Right ventricle myocardium inferior (tissue), 1 donor: ENCODE measurements at places on chromosomes 1 and 21. TPM values are rescaled to one million over a fixed set of nuclear protein-coding genes. Genes with fewer than 3 reads are reported as not detected.

The SPRR3 gene
- total RNA-seq, result not detected

GRCh38 chr1:46218443-46218842 is 15.3 kb downstream of the LURAP1 start:
- no peak for DNase-seq

GRCh38 chr1:220768126-220768601 is 18.5 kb upstream of the MTARC1 start:
- DNase-seq, result no peak

- no peak for DNase-seq
These were observed 85.2 kb downstream of the HIVEP3 start for GRCh38 chr1:41833519-41834000.

The FAM177B gene
- not detected for total RNA-seq

The TMEM269 gene
- not detected for total RNA-seq

GRCh38 chr1:67815303-67816094 is 17.8 kb downstream of the GNG12 start:
- DNase-seq, result no peak

DNA sequence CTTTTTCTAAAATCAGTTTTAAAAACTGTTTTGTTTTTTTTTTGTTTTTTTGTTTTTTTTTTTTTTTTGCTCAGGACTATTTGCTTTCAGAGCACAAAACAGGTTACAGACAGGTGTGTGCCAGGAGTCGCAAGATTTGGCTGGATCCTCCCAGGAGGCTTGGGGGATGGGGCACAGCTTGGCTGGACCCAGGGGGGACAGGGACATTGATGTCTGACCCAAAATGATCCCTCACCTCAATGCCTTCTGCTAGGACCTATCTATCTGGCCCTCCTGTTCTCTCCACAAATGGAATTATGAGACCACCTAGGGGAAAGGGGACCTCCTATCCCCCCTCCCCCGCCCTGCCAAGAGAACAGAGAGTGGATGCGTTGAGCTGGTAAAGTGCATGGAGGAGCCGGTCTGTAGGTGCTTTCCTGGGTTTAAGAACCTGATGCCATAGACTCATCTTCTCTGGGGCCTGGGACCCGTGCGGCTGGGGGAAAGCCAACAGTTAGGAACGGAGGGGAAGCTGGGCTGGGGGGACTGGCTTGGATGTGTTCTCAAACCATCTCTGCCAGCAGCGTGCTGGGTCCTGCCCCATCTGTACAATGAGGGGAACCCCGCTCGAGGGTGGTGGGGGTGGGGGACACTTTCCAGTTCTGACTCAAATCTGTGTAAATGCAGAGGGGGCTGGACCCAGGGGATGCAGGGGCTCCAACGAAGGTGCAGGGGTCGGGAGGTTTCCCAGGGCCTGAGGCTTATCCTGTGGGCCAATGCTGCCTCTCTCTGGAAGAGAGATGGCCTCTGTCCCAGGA is 28.9 kb downstream of the RUNX3 start:
- DNase-seq, result no peak

The SPRR1B gene
- not detected for total RNA-seq

GRCh38 chr1:166814611-166815010 is 24.7 kb upstream of the POGK start:
- DNase-seq, result no peak

DNA sequence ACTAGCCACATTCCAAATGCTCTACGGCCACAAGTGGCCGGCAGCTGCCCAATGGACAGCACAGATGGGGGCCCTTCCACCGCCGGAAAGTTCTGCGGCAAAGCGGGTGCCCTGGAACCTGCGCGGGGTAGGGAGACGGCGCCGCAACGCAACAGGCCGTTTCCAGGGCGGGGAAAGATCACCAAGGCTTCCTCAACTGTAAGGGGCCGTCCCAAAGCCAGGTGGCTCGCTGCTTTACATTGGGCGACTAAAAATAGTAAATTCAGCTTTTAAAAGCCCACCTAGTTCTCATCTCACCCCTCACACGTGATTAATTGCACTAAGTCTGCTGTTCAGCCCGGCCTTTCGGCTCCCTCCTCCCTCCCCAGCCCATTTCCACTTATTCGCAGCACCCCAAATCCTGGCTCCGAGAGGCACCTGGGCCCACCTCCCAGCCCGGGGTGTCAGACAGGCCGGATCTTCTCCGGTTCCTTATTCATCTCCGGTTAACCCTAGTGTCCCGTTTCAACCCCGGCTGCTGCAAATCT is 643 bp downstream of the CFAP298 start:
- DNase-seq, result peak; percentile 61

The NUDT4B gene
- total RNA-seq, result 0.49 TPM

The TMEM125 gene
- total RNA-seq, result not detected

The SLC44A3 gene
- 6.5 TPM for total RNA-seq

- DNase-seq, result no peak
These were observed 84.4 kb downstream of the CD247 start for GRCh38 chr1:167433884-167434283.

- DNase-seq, result no peak
These were observed 60.3 kb downstream of the XCL2 start for GRCh38 chr1:168483539-168483938.

- DNase-seq, result no peak
These were observed 22.7 kb upstream of the ACBD6 start for GRCh38 chr1:180524915-180525714.

The KDF1 gene
- 0.68 TPM for total RNA-seq

GRCh38 chr1:232589111-232589811 is 40.7 kb downstream of the SIPA1L2 start:
- DNase-seq, result no peak

The GNG12 gene
- total RNA-seq, result 37.2 TPM

- DNase-seq, result no peak
These were observed 55.2 kb upstream of the PDE9A start for GRCh38 chr21:42598159-42598735.

The ARHGAP30 gene
- total RNA-seq, result 3.7 TPM

The DNASE2B gene
- not detected for total RNA-seq

DNA sequence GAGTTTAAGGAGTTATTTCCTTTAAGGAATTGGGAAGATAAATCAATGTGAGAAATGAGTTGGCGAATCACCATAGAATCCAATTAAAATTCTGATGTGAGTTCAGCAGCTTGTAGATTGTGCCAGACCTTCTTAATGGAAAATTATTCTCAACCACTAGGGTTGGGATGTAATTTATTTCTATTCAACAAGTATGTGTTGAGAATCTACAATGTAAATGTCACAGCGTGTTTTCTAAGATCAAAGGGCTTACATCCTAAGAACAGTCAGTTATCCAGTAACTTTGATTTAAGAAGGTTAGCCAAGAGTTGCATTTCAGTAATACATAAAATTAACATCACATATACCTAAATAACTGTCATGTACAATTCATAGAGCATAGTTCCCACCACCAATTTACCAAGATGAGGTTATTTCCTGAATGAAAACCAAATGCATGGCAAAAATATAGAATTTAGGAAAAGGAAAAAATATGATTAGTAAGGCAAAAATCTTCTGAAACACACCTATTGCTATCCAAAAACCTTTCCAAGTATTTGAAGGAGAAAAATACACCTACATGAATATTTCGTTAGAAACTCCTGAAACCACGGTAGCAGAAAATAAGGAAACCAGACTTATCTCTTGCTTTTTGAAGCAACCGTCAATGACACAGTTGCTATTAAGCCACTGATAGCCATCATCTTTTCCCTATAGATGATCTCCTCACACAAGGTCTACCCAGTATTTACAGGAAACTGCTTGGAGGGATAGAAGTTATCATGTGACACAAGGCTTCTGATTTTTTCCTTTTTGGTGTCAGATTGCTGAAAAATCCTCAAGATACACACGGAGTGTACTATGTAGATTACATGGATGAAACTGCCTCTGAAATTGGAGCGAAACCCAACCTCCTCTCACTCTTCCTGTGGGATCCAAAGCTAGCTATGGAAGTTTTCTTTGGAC is 259.4 kb upstream of the POGK start:
- no peak for DNase-seq

The CNN3 gene
- 57.0 TPM for total RNA-seq

GRCh38 chr1:165907256-165907857 is 79.9 kb downstream of the UCK2 start:
- no peak for DNase-seq

The OR10J1 gene
- total RNA-seq, result not detected

- DNase-seq, result no peak
These were observed 8.3 kb upstream of the TRIM17 start for GRCh38 chr1:228424685-228425660.

DNA sequence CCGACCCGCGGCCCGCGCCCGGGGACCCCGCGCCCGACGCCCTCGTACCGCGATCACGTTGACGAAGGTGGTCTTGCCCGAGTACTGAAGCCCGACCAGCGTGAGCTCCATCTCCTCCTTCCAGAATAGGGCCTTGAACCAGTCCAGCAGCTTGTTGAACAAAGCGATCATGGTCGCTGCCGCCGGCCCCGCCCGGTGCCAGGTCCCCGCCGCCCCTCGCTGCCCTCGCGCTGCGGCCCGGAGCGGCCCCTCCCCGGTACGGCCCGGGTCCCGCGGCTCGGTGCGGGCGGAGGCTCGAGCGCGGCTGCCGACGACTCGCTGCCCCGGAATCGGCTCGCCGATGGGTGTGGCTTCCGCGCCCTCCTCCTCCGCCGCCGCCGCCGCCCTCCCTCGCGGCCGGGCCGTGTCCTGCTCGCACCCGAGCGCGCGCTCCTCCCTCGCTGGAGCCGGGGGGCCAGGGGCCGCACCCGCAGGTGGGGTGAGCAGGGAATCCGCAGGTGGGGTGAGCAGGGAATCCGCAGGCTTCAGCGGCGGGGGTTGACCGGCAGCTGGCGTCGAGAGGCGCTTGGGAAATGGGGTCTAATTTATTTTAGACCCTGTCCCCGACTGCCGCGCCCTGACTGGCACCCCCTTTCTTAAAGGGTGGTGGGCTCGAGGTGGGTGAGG is at the start of gene ARL8A:
TSS of gene ARL8A (minus strand) at position 336 of the 666 bp plus-strand sequence. CDS start at position 171, 165 bp downstream.
- DNase-seq, result peak; percentile 91

- DNase-seq, result no peak
These were observed 436.5 kb upstream of the VAMP3 start for GRCh38 chr1:7334475-7335035.

- no peak for DNase-seq
These were observed 163.4 kb downstream of the OLFM3 start for GRCh38 chr1:101833312-101833711.

DNA sequence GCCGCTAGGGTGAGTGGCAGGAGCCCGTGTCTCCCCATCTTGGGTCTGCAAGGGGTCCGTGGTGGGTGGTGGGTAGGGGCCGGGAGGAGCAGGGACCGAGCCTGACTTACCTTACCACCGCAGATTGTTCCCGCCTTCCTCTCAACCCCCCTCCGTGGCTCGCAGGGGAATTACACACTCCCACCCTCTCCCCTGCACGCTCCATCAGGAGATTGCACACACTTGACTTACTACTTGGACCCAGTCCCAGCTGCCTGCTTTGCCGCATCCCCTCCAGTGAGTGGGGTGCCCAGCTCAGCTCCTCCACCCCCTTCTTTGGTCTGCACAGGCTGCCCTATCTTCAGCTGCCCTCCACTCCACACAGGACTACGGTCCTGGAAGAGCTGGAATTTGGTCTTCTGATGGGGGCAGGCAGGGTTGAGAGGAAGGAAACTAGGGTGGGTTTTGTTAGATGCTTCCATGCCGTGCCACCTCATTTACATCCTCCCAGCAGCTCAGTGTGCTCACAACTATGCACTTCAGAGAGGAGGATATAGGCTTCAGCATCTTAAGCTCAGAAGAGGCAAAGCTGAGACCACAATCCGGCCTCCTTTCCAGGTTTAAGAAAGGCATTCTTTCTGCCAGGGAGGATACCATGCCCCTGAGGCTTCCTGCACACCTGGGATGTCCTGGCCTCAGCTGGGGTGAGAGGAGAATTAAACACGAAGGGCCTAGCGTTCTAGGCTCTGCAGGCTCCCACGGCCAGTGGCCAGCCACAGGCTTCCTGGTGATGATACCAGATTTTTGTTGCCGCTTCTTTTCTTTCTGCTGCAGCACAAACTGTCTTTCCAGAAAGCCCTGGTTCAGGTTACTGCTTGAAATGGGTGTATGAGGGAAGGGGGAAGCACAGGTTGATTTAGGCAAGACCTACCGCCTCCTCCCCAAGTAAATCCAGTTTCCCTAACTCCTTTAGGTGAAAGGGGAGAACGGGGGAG is 2.3 kb downstream of the KCNC4 start:
- no peak for DNase-seq

DNA sequence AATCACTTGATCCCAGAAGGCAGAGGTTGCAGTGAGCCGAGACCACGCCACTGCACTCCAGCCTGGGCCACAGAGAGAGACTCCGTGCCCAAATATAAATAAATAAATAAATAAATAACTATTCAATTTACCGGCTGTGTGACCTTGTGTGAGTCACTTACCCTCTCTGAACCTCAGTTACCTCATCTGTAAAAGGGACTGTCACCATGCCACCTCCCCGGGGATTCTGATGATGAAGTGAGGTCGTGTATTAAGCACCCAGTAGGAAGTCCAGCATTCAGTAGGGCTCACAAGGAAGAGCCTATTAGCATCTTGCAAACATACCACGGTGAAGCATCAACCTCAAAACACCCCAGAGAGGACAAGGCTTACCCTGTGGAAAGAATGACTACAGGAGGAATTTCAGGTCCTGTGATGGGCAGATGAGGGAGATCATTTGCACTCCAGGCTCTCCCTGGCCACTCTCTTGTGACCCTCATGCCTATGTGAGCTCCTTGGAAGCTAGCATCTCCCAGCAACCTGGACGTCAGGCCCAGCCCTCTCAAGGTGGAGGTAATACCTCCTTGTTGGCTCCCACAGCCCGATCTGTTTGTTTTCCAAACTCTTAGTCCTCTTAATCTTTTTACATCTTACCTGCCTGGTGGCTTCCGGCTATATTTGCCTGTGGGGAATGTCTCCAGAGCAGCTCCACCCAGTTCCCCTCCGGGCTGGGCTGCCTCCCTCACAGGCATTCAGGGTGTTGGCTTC is 7.6 kb upstream of the C1QA start:
- DNase-seq, result no peak

DNA sequence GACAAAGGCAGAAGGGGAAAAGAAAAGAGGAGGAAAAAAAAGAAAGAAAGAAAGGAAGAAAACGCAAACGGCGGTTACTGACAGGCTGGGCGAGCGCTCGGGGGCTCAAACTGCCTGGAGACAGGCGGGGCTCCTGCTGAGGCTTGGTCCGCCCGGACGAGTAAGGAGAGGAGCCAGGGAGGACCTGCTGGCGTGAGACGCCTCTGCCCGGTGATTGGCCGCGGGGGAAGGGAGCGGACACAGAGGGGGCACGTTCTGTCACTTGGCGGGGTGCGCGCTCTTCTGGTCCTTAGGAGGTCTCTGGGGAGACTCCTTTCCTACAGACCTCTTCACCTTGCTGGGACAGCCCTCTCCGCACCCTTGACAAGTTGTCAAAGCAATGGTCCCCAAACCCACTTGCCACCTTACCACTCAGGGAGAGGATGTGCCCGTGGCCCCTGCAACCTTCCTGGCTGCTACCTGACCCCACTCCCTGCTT is 791 bp upstream of the PIK3R3 start:
- DNase-seq, result peak; percentile 85

- DNase-seq, result no peak
These were observed 59.9 kb upstream of the SPOCD1 start for GRCh38 chr1:31875636-31876236.

GRCh38 chr1:172381946-172382345 is 38.5 kb upstream of the C1orf105 start:
- DNase-seq, result no peak
